ENCODE measurements at places on chromosomes 5 and 9. TPM values are rescaled to one million over a fixed set of nuclear protein-coding genes. Genes with fewer than 3 reads are reported as not detected.

DNA sequence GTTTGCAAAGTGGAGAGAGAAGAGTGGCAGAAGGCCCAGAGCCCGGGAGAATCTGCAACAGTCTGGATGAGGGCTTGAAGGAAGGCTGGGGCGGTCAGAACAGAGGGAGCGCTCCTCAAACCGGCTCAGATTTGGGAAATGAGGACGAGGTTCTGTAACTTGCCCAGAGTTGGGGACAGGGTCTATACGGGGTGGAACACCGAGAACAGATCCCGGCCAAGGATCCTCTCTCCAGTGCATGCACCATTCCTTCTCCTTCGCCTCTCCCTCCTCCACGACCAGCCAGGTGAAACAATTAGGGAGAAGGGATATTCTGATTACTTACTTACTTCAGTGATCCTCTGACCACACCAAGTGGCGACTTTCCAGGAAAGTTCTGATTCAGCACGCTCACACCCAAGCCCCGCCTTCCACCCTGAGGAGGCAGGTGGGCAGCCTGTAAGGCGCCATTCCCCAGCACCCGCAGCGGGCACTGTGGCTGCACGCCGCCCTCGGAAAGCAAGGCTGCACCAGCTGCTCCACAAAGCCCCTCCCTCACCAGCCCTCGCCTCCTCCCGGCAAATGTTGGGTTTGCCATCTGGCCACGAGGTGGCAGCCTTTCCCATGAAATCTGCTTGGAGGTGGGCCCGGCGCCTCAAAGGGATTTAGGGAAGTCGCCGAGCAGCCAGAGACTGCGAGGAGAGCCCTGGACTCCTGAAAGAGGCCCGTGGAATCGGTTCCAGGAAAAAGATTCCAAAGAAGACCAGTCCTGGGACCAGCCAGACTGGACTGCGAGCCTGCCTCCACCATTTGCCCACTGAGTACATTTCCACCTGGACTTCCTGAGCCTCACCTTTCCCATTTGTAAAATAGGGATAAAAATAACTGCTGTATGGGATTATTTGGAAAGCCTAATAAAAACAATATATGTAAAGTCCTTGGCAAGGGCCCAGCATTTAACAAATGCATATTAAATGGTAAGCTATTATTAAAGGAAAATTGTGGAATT, 22.2 kb upstream of the WWC1 start:
- DNase-seq = peak; percentile 96

DNA sequence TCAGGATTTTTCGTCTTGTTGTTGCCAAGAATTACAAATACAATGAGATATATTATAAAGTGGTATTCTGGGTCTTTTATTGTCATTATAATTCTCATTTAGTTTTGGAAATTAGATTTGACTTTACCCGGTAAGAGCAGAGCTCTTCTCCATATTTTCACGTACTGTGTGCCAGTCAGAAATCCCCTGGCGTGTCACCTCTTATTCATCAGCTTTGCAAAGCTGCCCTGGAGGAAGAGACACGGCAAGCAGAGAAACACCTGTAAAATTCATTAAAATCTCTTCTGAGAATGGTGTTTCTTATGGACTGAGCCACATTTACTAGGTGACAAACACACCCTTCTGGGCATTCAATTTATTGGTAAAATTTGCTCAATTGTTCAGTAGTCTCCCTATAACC, 440.4 kb downstream of the HINT1 start:
- no peak for DNase-seq

GRCh38 chr5:159510282-159510681, 180.0 kb upstream of the IL12B start:
- peak; percentile 45 for DNase-seq

The CTSV gene
- 7.2 TPM for total RNA-seq

The NPM1 gene
- total RNA-seq = 2,574 TPM

DNA sequence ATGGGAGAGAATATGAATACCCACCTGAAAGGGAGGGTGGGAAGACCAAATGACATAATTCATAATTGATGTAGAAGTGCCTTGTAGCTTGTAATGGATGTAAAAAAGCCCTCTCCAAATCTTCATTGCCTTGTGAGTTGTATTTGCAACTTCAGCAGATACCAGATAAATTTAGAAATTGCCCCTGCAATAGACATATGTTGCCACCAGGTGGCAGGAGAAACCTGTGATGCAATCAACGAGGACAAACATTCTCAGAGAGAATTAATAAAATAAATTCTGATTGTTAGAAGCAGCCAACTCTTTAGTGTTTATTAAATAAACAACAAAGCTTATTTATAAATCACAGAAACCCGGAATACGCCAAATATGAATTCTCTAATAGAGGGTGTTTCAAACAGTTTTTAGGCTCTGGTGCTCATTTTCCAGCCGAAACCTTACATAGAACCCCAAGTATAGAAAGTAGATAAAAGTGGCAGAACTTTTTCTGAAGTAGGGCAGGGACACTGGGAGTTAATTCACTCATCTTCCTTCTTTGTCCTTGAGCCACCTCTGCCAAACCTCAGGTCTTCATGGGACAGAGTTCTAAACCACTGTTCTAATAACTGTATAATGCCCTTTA, 147.8 kb downstream of the TMEM38B start:
- peak; percentile 40 for DNase-seq

DNA sequence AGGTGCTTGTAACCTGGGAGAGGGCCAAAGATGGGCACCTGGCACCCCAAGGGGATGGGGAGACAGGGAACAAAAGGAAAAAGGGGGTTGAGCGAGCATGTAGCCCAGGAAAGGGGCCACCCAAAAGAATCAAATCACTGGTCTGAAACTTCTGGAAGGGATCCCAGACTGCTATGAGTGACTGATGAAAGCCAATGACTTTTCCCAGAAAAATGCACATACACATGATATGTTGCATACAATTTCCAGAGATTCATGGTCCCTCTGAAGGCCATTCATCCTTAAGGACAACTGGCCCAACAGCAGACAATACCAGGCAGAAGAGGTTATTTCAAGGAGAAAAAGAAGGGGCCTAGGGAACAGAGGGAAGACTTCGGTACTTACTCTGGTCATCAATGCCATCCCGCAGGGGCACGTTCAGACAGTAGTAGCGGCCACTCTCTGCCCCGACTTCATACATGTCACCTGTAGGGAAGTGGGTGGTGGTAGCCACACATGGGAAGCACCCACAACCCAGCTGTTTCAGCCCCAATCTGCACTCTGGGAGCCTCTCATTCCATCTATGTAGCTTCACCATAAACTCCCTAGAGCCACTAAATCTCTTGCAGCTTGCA, 8.4 kb downstream of the HDAC3 start:
- no peak for DNase-seq

DNA sequence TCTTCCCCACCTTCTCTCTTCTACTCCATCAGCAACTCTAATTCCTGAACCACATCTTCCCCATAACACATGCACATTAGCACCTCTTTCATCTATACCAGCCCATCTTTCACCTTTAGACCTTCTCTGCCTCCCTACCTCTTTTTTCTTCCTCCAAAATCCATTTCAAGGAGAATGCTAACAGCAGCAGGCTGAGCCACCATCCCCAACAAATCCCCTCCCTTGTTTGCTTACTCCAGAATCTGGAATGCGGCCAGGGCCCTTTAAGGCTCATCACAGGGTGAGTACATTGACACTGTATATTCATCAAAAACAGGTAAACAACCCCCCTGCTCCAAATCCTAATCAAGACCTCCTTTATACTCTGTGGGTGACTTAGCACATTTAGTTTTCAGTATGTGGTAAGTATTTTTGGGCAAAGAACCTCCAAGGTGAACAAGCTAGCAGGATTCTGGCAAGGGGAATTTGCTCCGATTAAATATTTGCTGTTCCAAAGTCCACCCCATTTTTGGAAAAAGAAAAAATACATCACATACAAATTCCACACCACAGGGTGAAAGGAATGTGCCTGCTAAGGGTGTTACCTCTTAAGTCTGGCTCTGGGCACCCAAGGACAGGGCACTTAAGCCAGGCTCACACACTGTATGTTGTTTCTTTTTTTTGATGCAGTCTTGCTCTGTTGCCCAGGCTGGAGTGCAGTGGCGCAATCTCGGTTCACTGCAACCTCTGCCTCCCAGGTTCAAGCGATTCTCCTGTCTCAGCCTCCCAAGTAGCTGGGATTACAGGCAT, 71.4 kb downstream of the SERINC5 start:
- no peak for DNase-seq

The PCDHB2 gene
- total RNA-seq = 57.8 TPM

The SV2C gene
- total RNA-seq = 0.66 TPM

- DNase-seq = no peak
Measured at GRCh38 chr9:6230037-6230780, 14.6 kb downstream of the IL33 start.

- DNase-seq = no peak
Measured at GRCh38 chr5:132302413-132302812, 8.2 kb downstream of the SLC22A4 start.

The TNC gene
- total RNA-seq = 0.30 TPM

DNA sequence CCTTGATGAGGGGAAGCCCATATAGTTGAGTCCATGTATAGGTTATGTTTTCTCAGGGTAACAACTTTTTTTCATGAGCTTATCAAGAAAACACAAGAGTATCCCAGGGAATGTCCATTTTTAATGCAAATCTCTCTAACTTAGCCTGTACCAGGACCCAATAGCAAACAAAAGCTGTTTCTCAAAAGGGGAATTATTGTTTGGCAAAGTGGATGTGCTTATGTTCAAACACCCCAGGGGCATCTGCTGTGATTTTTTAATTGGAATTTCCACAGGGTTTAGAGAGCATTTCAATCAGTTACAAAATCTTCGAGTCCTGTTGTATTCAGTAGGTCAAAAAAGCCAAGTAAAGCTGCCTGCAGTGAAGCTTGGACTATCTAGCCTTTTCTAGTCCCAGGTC, 33.4 kb upstream of the CSNK1G3 start:
- no peak for DNase-seq

GRCh38 chr5:131148835-131149234, 16.2 kb downstream of the HINT1 start:
- DNase-seq = no peak

The TMC1 gene
- total RNA-seq = 0.33 TPM

The C5orf34 gene
- total RNA-seq = 11.4 TPM

- DNase-seq = no peak
Measured at GRCh38 chr5:75729321-75729720, 12.1 kb upstream of the POC5 start.

DNA sequence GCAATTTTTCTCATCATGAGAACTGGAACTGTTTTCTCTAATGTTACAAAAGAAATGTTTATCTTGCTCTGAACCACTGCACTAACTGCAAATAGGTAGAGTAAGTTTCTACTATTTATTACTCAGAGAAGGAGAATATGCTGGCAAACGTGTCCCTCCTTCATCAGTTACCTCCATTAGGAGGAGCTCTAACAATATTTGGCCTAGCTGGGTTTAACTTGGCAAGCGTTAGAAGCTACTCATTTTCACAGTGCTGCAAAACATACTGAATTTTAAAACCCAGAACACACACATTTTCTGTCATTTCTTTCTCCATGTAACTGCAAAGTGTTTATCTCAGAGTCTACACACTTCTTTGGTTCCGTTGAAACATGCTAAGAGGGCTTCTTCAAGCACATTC, 101.0 kb upstream of the GABRG2 start:
- peak; percentile 1 for DNase-seq

- no peak for DNase-seq
Measured at GRCh38 chr9:90904706-90905478, 103.3 kb downstream of the SYK start.

DNA sequence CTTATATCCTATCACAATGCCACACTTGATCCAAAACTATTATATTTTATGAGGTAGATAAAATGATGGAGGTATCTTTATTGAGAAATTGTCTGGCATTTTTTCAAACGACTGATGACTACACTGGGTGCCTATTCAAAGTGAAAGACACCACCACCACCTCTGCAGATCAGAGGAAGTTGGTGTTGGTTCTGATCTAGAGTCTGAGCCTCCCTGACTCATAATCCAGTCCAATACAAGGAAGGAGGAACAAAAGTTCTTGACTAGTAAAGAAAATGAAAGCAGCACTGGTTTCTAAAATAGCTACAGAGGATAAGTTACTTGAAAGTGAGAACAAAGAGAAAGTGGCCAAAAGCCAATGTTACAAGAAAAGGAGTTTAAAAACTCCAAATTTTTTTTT, 139.9 kb downstream of the RFX3 start:
- DNase-seq = no peak

GRCh38 chr9:72674961-72675360, 153.6 kb downstream of the TMC1 start:
- DNase-seq = no peak

DNA sequence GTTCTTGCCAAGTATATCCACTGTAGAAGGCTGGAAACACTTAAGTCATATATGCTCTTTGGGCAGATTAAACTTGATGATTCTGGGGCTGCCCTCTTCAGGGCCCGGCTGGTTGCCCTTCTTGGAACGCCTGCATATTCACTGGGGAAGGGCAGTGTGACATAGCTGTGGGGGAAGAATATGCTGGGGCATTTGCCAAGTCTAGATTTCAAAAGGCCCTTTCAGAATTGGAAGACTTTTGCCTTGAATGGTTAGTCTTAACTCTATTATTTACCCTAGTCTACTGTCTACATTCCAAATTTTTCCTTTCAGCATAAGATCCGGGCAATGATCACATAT, 161.2 kb upstream of the PITX1 start:
- DNase-seq = no peak

The PHF24 gene
- total RNA-seq = 0.63 TPM
